ENCODE measurements at places on chromosomes 5 and 9. TPM values are rescaled to one million over a fixed set of nuclear protein-coding genes. Genes with fewer than 3 reads are reported as not detected.

The ADAMTSL2 gene
- not detected for total RNA-seq

The NIPSNAP3A gene
- total RNA-seq: 19.7 TPM

The GPRIN1 gene
- total RNA-seq: 2.3 TPM

The MATR3 gene
- total RNA-seq: 164 TPM

The TAF11L5 gene
- total RNA-seq: not detected

The CERCAM gene
- total RNA-seq: 0.39 TPM

The SLC6A7 gene
- not detected for total RNA-seq

The ZNF782 gene
- 5.5 TPM for total RNA-seq

The PCA3 gene
- total RNA-seq: not detected

The RASEF gene
- 0.08 TPM for total RNA-seq

The CDKN2B-AS1 gene
- 6.4 TPM for total RNA-seq

The TUSC1 gene
- 0.10 TPM for total RNA-seq

The GRM6 gene
- total RNA-seq: not detected

The ARL14EPL gene
- total RNA-seq: not detected

All from activated naive CD4-positive, alpha-beta T cell treated with anti-CD3 and anti-CD28 coated beads, Interleukin-2, amount 10 ng/mL, durations not matched to agents 5 hours and 36 hours (primary cell).